Liver (tissue), 10 donors: ENCODE measurements at places on chromosomes 2 and 18. TPM values are rescaled to one million over a fixed set of nuclear protein-coding genes. Genes with fewer than 3 reads are reported as not detected.
A peak's percentile ranks its signal among the peaks of the same experiment; 100 is the strongest.

DNA sequence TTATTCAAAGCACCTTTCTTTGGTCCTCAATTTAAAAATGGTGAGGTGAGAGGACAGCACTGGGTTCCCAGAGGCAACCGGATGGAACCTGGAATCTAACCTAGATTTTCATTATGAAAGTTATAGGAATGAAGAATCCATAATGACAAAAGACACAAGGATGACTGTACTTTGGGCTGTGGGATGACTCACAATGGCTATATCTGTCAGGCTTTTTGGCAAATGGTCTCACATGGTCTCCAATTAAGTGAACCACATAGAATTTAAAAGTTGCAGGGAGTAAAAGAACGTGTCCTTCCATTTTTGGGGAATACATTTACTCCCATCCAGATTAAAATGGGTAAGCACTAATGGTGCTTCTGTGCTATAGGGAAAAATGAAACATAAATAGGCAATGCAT is 31.8 kb upstream of the LYPD1 start:
- H3K36me3 ChIP-seq: no peaks in the 10 kb centered on the region
- H3K27ac ChIP-seq: no peak overlapping the region
- no peak overlapping the region for H3K4me3 ChIP-seq

Gene TSPYL6
- total RNA-seq: not detected

DNA sequence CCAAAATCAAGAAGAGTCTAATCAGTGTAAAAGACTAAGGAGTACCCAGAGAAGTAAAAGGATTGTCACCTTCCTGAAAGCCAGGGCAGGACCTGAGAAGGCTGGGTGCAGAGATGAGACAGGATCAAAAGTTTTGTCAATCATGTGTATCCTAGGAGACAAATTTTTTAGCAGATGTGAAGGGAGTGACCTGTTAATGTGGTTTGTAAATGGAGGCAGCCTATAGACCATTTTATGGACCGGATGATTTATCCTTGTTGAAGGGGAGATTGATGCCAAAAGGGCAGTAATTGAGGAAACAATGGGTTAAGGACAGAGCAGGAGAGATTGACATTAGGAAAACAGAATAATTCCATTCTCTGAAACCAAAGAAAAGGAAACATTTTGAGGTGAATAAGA is 813 bp downstream of the NDC80 start:
- H3K4me3 ChIP-seq: peak overlapping the region; percentile 76
- no peaks in the 10 kb centered on the region for H3K36me3 ChIP-seq
- H3K27me3 ChIP-seq: no peaks in the 10 kb centered on the region

Gene ACMSD
- 91.4 TPM for total RNA-seq

Gene PSMA8
- 0.14 TPM for total RNA-seq

Gene AGFG1
- total RNA-seq: 49.7 TPM
